ENCODE measurements at places on chromosomes 16 and 17. TPM values are rescaled to one million over a fixed set of nuclear protein-coding genes. Genes with fewer than 3 reads are reported as not detected.

Gene KRTAP2-3
- total RNA-seq, result not detected

Gene GPRC5B
- total RNA-seq, result 28.2 TPM

Gene SMTNL2
- 0.42 TPM for total RNA-seq

Gene CDC42EP4
- total RNA-seq, result 76.0 TPM

Gene GCGR
- total RNA-seq, result 0.43 TPM

Gene CETP
- total RNA-seq, result not detected

Gene ABR
- total RNA-seq, result 104 TPM

Gene PLEKHG4
- total RNA-seq, result 18.3 TPM

Gene TNFRSF17
- total RNA-seq, result not detected

Gene ZSCAN10
- not detected for total RNA-seq

Gene CFAP97D1
- total RNA-seq, result 0.04 TPM

Gene ZNF287
- 10.9 TPM for total RNA-seq

Gene CA10
- not detected for total RNA-seq

Gene UNK
- 28.7 TPM for total RNA-seq

Gene CCL8
- total RNA-seq, result not detected

Gene MT1A
- total RNA-seq, result 12.1 TPM

Gene RAB11FIP4
- 0.87 TPM for total RNA-seq

Gene CBLN1
- 0.05 TPM for total RNA-seq

Gene NEUROD2
- total RNA-seq, result not detected

Gene NPIPB8
- total RNA-seq, result not detected

Gene TRAF4
- total RNA-seq, result 75.4 TPM

Gene PFAS
- total RNA-seq, result 54.1 TPM

Gene TK1
- total RNA-seq, result 213 TPM

Gene FAM171A2
- total RNA-seq, result 4.1 TPM

Gene SLC52A1
- 0.72 TPM for total RNA-seq

Gene RNF112
- 0.45 TPM for total RNA-seq

Gene ITGB3
- total RNA-seq, result 5.7 TPM

Gene TMED6
- 0.06 TPM for total RNA-seq
